ENCODE measurements at places on chromosomes 7 and 10.

GRCh38 chr10:50561266-50561665 is 62.5 kb downstream of the SGMS1 start:
- no peak for DNase-seq

DNA sequence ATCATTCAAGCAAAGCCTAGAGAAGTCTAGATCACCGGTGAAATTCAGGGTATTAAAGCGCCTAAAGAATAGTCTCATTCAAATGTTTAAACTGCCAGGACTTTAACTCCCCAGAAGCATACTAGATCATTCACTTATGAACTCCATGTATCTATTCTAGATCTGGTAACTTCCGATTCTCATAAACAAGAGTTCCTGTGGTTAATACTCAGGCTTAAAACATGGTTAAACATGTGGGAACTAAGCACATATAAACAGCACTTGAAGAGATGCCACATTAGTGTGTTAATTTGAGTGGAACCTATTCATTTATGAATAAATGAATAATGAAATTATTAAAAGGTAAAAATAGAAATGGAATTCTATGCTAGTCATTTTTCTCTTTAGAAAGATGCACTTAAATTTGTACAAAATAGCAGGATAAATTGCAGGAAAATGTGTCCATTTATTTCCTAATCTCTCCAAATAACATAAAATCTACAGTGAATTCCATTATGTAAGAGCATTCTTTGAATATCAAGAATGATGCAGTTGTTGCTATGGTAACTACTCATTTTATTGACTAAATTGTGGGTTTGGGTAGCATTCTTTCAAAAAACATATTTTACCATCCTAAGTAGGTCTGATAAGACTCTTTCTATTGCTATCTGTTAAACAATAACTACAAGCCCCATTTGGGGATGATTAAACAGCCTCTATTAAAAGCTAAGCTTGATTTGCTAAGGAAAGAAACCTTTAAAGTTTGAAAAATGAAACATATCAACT is 147.6 kb upstream of the TMEM168 start:
- DNase-seq = no peak

DNA sequence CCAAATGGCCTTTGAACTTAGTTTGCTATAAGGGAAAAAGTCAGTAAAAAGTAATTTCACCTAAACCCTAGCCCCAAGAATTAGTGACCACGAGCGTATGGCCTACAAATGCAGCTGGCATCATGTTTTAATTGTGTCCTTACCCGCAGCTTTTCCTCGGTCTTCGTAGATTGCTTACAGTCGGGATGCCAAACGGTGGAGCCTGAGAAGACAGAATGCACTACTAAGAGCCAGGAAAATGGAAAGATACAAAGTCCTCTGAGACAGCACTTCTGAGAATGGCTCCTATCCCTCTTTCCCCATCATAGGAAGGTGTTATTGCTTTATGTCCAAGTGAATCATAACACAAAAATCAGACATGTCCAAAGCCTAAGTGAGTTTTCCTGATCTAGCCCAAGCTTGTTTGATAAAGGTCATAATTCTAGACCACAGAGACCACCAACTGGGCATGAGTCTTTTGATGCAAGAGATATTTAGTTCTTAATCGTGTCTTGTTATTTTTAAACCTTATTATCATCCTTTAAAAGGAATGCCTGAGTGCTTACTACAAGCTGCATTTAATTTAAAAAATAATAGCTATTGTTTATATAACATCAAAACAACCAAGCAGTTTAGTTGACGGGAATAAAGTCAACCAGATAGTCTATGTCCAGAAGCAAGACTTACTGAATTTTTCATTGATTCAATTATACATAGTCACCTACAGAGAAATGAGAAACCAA is 83.7 kb upstream of the AFAP1L2 start:
- no peak for DNase-seq

- no peak for DNase-seq
Measured at GRCh38 chr10:34504534-34504933, 310.6 kb downstream of the PARD3 start.

- no peak for DNase-seq
Measured at GRCh38 chr7:22730921-22731654, 4.1 kb downstream of the IL6 start.

- DNase-seq = no peak
Measured at GRCh38 chr10:75233444-75234016, 2.2 kb downstream of the COMTD1 start.

GRCh38 chr10:47050618-47051455 is 139.6 kb downstream of the PTPN20 start:
- no peak for DNase-seq

- no peak for DNase-seq
Measured at GRCh38 chr10:52319926-52320325, 5.8 kb downstream of the DKK1 start.

DNA sequence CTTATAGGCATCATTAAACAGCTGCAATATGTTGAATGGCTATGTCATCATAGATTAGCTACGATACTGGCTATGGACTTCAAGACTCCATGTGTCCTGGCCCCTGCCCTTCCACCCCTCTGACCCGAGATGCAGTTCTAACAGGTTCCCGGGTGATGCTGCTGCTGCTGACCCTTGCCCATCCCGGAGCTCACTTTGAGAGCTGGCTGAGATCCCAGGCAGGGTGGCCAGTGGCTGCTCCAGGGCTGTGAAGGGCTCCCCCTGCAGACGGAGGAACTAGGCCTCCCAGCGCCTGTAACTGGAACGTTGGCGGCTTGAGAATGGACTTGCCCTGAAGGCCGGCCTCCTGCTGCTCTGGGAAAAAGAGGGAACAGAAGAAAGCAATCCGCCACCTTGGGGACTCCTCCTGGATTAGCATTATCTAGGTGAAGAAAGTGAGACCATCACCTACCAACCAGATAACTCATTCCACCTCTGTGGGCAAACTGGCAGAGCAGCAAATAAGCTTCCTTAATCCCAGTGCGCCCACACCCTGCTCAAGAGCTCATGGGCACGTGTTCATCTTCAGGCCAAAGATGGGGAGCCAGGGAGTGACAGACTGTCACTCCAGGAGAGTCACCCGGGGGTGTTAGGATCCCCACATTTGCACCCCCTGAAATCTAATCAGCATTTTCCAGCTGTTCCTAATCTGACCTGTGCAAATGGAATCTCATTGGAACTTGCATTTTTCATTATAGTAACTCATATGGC is 56.8 kb downstream of the PARP12 start:
- DNase-seq = peak; percentile 52

GRCh38 chr7:75836798-75837197 is 23.2 kb upstream of the CCL24 start:
- DNase-seq = no peak

DNA sequence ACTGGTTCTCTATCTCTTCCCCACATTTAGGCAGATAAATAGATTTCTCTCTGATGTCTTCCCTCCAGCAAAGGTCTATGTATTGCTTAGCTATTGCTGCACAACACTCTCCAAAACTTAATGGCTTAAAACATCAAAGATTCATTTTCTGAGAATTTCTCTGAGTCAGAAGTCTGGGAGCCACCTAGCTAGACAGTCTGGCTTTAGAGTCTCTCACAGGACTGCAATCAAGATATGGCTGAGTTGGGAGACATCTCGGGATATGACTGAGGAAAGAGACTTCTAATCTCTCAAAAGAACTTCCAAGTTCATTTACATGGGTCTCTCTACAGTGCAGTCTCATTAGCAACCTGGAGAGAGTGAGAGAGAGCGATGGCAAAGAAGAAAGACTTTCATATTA is 553.6 kb upstream of the GHITM start:
- DNase-seq = no peak

DNA sequence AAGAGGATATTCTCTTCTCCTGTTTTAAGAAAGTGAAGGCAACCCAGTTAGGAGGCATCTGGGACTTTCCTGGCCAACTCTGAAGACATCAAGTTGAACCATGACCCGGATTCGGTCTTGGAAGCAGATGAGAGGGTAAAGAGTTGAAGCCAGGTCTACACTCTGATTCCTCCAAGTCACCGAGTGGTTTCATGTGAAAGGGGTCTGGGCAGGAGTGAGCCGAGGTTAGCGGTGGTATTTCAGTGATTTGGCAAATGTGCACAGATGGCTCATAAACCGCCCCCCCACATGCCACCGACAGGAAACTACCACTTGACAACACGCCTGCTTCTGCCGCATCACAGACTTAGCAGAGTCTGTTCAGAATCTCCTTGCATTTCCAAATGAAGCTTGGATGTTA is 11.4 kb upstream of the REPIN1 start:
- DNase-seq = no peak

GRCh38 chr7:74718336-74718735 is 55.5 kb upstream of the NCF1 start:
- no peak for DNase-seq

GRCh38 chr10:107826171-107826570 is 661.7 kb upstream of the SORCS1 start:
- DNase-seq = no peak

- peak; percentile 67 for DNase-seq
Measured at GRCh38 chr7:82284936-82285519, 158.5 kb downstream of the CACNA2D1 start.

GRCh38 chr10:624605-625332 is 64.7 kb downstream of the DIP2C start:
- DNase-seq = peak; percentile 20

GRCh38 chr10:91805110-91805838 is 7.0 kb downstream of the TNKS2 start:
- DNase-seq = no peak

- no peak for DNase-seq
Measured at GRCh38 chr7:138796038-138796615, 1.7 kb upstream of the TMEM213 start.

- DNase-seq = no peak
Measured at GRCh38 chr7:92997152-92997551, 120.6 kb downstream of the SAMD9 start.

- no peak for DNase-seq
Measured at GRCh38 chr10:3045471-3046209, 21.7 kb upstream of the PFKP start.

- no peak for DNase-seq
Measured at GRCh38 chr7:117270371-117270770, 52.5 kb downstream of the WNT2 start.

DNA sequence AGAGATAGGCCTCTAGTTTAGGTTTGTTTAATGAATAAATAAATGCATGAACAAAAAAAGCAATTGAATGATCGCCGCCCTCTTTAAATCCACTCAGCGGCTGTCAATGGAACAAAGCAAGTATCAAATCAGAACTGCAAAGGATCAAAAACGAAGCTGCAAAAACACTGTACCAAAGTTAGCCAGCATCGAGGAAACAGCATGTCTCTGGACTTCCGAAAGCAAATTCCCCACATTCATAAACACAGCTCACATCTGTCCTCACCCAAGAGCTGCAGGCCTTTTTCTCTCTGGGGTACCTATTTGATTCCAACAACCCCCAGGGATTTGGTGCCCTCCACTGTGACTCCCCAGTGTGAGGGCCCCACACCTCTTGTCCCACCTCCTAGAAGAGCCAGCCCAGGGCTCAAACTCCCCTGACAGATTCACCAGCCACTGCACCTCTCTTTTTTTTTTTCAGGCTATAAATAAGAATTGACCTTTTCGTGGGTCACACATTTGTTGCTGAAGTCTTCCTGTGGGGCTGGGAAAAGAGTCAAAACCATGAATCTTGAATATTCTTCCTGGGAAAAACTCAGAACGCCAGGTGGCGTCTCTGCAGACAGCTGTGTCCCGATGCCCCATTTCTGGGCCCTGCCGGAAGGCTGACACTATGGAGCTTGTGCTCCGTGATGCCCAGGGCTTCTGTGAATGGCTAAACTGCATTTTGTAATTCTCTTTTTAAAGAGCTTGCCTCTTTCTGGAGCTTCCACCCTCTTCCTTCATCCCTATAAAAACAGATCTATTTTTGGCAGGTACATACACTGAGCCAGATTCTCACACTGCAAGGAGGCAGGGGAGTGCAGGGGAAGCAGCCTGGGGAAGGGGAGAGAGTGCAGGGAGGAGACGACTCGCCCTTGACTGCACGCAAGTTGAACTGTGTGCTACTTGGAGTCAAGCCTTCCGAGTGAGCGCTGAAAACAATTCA is 51.7 kb downstream of the HSPA12A start:
- no peak for DNase-seq

DNA sequence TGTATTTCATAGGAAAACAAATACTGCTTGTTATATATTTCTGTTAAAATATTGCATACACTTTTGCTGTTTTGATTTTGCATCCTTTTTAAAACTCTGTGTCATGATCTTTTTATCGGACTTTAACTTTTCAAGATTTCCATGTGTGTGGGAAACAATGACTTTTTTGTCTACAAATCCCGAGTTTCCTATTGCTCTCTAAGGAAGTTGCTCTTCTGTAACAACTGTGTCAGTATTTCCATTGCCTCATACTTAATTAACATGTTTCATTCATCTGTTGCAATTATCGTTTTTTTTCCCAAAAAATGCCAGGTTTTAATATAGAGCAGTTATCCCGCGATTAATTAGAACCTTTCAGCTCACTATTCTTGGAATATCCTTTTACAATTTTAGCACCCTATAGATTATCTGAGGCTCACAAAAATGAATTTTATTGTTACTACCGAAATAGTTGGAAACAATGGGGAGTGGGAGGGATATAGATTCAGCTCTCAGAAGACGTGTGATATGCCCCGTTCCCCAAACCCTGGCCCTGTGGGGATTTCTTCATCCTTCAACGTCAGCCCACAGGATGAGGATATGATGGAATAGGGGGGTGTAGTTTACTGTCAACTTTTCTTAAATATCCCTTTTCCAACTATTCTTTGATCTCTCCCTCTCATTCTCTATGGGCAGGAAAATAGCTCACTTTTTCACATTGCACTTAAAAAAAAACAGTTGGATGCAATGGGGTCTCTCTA is 297.6 kb upstream of the IGFBP3 start:
- no peak for DNase-seq

GRCh38 chr10:69649786-69650550 is 19.9 kb downstream of the FAM241B start:
- DNase-seq = no peak

GRCh38 chr10:43821103-43821502 is 172.4 kb upstream of the ZNF32 start:
- DNase-seq = no peak

DNA sequence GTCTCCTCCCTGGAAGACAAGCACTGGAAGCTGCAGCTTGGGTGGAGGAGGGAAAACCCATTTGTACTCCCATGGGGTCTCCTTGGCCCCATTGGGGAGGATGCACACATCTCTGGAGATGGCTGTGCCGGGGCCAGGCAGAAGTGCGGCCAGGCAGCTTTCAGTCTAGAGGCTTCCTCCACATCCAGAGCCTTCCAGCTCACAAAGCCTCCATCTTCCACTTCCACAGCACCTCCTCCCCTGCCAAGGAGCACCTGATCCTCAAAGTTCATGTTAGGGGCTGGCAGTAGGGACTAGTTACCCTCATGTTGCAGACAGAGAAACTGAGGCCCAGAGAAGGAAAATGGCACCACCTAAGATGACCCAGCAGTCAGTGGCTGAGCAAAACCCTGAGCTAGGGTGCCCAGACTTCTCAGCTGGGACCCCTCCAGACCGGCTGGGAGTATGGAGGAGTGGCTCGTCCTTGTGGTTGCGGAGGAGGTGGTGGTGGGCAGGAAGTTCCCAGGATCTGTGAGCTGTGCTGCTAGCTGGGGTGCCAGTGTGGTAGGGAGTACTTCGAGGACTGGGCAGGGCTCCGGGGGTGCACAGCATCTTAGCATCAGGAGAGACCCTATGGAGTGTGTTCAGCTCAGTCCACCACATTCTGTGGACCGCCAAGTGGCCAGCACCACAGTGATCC is 44.2 kb downstream of the ADCYAP1R1 start:
- DNase-seq = no peak

GRCh38 chr10:127162841-127163240 is 33.5 kb downstream of the INSYN2A start:
- DNase-seq = no peak

- DNase-seq = no peak
Measured at GRCh38 chr10:1251769-1252168, 195.6 kb downstream of the WDR37 start.

Measured in iPS DF 19.7 (cell line).